ENCODE measurements at places on chromosomes 4 and X.

- no peak for DNase-seq
These were observed 56.7 kb upstream of the SLC7A11 start for GRCh38 chr4:138298866-138299265.

DNA sequence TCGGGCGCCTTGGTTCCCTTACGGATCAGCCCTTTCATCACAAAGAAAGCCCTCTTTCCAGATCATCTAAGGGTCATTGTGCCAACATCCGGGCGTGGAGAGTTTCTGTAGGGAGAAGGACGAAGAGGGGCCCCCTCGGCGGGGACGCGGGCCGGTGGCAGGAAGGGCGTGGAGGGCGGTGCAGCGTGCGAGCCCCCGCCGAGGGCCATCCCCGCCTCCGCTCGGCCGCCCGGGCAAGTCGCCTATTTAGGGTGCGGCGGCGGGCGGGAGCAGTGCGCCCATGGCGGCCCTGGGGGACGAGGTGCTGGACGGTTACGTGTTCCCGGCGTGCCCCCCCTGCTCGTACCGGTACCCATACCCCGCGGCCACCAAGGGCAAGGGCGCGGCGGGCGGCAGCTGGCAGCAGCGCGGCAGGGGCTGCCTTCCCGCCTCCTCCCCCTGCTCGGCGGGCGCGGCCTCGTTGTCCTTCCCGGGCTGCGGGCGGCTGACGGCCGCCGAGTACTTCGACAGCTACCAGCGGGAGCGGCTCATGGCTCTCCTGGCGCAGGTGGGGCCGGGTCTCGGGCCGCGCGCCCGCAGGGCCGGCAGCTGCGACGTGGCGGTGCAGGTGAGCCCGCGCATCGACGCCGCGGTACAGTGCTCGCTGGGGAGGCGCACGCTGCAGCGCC is at the start of gene ZAR1:
Gene ZAR1 (plus strand): TSS at position 241 of the 668 bp plus-strand sequence. CDS start 40 bp downstream, at position 281.
- DNase-seq = peak; percentile 8

DNA sequence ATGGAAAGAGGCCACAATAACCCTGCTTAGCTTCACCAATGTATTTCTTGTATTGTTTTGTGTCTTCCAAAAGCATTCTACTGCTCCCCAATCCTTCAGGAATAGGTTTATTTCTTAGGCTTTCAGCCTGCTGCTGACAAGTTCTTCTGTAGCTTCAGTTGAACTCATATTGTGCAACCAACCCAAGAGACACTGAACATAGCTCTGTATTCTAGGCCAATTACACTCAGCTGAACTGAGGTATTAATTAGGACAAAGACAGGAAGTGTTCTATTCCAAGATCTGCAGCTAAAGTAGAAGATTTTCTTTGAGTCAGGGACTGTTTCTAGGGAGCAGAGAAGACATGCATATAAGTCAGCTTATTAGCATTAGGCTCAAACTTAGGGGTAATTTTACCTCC is 151.8 kb downstream of the LHFPL1 start:
- DNase-seq = no peak

DNA sequence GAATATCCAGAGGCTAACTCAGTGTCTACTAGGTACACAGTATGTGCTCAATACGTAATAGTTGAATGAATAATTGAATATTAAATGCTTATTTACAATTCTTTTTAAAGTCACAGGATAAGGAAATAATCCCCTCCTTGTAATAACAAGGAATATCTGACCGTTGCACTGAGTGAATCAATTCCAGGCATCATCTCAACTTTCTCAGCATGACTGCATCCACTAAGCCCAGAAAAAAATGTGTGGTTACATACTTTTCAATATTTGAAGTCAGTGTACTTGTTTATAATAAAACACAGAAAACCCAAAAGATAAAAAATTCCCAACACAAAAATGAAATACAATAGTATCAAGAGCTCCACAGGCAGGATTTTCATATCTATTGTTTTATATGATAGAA is 105.4 kb downstream of the TMEM144 start:
- DNase-seq = peak; percentile 10

DNA sequence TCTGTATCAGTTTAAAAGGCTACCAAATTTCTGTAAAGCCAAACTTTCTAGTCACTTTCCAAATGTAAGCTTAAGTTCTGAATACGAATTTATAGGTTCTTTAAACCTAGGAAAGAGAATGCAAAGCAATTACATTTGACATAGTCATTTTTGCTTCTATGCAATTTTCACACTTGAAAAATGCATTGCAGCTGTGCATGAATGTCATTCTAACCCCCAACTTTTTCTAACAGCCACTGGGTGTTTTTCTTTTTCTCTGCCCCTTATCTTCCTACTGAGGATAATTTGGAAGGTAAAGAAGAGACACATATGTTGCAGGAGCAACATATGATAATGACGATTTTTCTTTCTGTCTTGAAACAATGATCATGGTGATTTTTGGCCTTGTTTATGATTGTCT is 537.5 kb downstream of the SPRY1 start:
- DNase-seq = no peak

- DNase-seq = no peak
These were observed 59.1 kb downstream of the MID1IP1 start for GRCh38 chrX:38860106-38861013.

GRCh38 chrX:129779747-129780146 is at the start of gene SASH3:
Gene SASH3, plus strand, starts transcription at chrX:129779949. Its CDS starts 149 bp downstream, at chrX:129780098.
- no peak for DNase-seq

- DNase-seq = no peak
These were observed 146.3 kb upstream of the ATP6AP2 start for GRCh38 chrX:40434443-40434842.

GRCh38 chr4:107806196-107806595 is 18.5 kb upstream of the SGMS2 start:
- no peak for DNase-seq

GRCh38 chr4:2768921-2769336 is 12.8 kb upstream of the TNIP2 start:
- DNase-seq = no peak

- DNase-seq = no peak
These were observed 4.2 kb upstream of the PKD2 start for GRCh38 chr4:88003261-88003660.

DNA sequence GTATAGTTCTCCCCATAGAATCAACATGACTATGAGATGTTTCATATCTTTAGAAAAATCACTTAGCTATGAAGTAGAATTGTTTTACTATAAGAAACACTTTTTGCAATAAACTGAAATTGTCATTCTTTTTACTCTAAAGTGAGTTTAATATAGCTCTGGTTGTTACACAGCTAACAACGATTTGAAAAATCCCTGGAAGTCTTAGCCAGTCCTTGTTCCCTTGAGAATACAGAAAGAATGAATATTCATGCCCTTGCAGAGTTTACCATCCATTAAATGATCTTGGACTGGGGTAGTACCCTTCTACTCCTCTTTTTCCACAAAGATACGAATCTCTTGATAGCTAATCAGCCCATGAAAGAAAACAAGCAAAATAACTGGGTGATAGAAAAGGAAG is 141.8 kb downstream of the JADE1 start:
- no peak for DNase-seq

DNA sequence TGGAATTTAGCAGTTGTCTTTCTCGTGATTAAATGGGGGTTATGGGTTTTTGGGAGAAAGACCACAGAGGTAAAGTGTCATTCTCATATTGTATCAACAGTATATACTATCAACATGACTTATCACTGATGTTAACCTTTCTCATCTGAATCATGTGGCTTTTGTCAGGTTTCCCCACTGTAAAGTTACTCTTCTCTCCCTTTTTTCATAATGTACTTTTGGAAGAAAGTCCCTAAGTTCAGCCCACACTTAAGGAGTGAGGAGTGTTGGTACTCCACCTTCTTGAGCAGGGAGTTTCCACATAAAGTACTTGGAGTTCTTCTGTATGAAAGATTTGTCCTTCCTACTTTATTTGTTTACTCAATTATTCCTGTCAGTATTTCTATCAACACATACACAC is 169.9 kb downstream of the ZNF330 start:
- no peak for DNase-seq

DNA sequence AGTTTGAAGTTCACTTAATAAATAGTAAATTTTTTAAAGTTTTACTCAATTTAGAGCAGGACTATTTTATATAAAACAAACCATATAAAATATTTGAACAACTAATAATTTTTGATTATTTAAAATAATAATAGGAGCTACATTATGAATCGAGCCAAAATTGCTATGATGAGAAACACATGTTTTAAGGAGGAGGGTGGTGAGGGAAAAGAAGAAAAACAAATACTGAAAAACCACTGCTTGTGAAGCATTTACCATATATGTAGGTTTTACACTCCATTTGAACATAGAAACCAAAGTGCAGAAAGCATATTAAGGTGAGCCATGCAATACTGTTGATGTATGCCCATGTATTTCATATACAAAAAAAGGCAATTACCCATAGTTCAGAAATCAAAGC is 448.9 kb downstream of the FSTL5 start:
- DNase-seq = no peak

DNA sequence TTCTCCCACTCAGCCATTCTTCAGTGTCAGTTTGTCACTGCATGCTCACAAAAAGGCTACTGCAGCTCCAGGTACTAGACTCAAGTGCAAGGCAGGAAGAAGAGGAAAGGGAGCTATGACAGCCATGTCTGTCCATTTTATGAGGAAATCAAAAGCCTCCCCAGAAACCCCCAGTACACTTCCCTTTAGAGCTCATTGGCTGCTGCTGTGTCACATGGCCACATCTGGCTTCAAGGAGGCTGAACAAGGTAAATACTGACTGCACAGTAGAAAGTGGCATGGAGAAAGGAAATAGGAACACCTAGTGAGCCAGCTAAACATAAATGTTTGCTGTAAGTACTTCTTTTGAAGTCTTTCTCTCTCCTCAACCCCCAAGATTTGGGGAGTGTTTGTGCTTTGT is 67.2 kb upstream of the FRAS1 start:
- DNase-seq = no peak

- no peak for DNase-seq
These were observed 14.5 kb upstream of the GTPBP6 start for GRCh38 chrX:332916-333610.

- DNase-seq = no peak
These were observed 85.2 kb upstream of the DCLK2 start for GRCh38 chr4:149993030-149993429.

DNA sequence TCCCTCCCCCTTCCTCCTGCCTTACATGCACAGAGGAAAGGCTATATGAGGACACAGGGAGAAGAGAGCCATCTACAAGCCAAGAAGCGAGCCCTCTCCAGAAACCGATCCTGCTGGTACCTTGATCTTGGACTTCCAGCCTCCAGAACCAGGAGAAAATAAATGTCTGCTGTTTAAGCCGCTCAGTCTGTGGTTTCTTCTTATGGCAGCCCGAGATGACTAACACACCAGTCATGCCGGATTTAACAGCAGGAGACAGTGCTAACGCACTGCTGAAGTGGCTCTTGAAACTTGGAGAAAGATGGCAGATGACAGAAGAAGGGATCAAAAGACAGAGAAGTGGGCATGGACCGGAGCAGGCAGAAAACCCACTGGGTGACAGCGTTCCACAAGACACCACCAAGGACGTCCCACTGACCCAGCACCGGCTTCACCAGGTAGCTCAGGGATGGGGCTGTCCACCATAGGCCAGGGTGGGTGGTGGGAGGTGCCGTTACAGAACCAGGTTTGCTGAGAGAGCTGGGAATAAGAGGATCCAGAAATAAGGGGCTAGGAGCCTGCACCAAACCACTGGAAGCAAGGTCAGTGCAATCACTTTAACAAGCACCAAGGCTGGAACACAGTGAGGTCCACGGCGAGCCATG is 6.2 kb upstream of the MAN2B2 start:
- DNase-seq = peak; percentile 72

Measured in ACHN (cell line).